Osteoblast (primary cell): ENCODE measurements at places on chromosomes 11 and 22. TPM values are rescaled to one million over a fixed set of nuclear protein-coding genes. Genes with fewer than 3 reads are reported as not detected.
A peak's percentile ranks its signal among the peaks of the same experiment; 100 is the strongest.

The OR6T1 gene
- total RNA-seq: not detected in 2 replicates

The SYT12 gene
- 4.0 and 4.1 TPM in 2 replicates for total RNA-seq

GRCh38 chr11:69811431-69811830, 7.8 kb downstream of the FGF3 start:
- peaks cover 24% of the 10 kb centered on the region for H3K27me3 ChIP-seq
- H3K27ac ChIP-seq: no peak overlapping the region
- H3K4me1 ChIP-seq: no peaks in the 10 kb centered on the region
- no peaks in the 10 kb centered on the region for H3K36me3 ChIP-seq

- H3K36me3 ChIP-seq: no peaks in the 10 kb centered on the region
- H3K27ac ChIP-seq: no peak overlapping the region
- peaks cover 4% of the 10 kb centered on the region for H3K4me1 ChIP-seq
- no peaks in the 10 kb centered on the region for H3K27me3 ChIP-seq
Observed at GRCh38 chr11:10878408-10879214, 20.8 kb upstream of the ZBED5 start.

DNA sequence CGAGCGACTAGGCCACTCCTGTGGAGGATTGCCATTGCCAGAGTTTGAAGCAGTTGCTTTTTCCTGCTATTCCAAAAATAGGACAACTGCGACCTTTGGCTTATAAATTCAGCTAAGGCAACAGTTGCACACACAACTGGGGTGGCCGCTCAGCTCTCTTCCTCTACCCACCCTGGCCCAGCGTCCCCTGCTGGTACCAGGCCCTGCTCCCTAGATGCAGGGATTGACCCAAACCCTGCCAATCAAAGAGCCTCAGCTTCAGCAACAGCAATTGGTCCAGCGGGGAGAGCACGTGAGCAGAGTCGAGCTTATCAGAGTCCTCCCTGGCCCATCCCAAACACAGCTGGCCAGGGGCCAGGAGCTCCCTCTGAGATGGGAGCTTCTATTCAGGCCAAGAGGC, 22.0 kb upstream of the CABP2 start:
- H3K4me3 ChIP-seq: no peak overlapping the region
- peak; percentile 29 for DNase-seq
- H3K36me3 ChIP-seq: no peaks in the 10 kb centered on the region

GRCh38 chr11:64729851-64730382, 6.9 kb upstream of the NRXN2 start:
- peaks cover 4% of the 10 kb centered on the region for H3K27me3 ChIP-seq
- no peaks in the 10 kb centered on the region for H3K4me1 ChIP-seq
- no peak overlapping the region for H3K4me3 ChIP-seq
- DNase-seq: no peak

- no peak for DNase-seq
- no peak overlapping the region for H3K4me3 ChIP-seq
- no peak overlapping the region for H3K27ac ChIP-seq
- no peaks in the 10 kb centered on the region for H3K36me3 ChIP-seq
- no peaks in the 10 kb centered on the region for H3K4me1 ChIP-seq
Observed at GRCh38 chr22:22773979-22774604, 113.5 kb upstream of the IGLL5 start.

DNA sequence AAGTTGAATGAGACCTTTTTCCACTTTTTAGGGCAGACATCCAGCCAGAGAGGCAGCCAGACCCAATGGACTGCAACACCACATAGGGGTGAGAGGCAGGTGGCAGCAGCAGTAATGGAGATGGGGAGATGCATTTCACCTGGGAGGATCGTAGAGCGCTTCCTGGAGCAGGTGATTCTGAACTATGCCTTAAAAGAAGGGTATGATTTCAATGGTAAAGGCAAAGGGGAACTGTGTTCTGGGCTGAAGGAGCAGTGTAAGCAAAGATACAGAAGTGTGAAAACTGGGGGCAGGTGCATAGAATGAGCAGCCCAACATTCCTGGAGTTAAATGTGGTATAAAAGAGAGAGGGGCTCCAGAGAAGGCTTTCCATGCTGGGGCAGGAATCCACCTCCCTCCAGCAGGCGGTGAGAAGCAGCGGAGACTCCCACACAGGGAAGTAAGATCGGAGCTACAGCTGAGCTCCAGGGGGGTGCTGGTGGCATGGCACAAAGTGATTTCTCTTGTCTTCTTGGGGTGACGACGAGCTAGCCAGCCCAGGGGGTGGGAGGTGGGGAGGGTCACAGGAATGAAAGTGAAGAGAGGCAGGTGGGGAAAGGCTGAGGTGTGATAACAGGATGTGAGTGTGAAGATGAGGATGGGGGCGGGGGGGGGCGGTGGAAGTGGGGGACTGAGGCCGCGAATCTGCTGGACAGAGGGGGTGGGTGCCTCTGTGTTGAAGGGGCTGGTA, 4.3 kb upstream of the SERHL2 start:
- H3K27ac ChIP-seq: no peak overlapping the region
- no peak overlapping the region for H3K4me3 ChIP-seq
- DNase-seq: peak; percentile 79
- no peaks in the 10 kb centered on the region for H3K36me3 ChIP-seq

DNA sequence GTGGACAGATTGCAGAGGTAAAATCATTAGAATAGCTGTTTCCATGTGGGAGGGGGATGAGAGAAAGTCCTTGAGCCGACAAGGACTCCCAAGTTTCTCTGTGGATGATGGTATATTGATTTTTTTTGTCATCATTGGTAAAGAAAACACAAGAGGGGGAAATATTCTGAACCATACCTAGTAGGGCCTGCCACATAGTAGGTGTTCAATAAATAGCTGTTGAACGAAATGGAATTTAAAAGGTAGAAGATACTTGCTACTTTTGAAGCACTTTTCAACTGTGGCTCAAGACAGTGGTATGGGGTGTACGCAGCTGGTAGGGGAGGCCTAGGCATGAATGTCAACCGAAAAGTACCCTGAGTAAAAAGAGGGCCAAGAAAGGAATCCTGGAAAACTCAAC, 2.1 kb downstream of the CAVIN3 start:
- peak; percentile 62 for DNase-seq
- peak overlapping the region; percentile 99 for H3K27ac ChIP-seq
- H3K27me3 ChIP-seq: no peaks in the 10 kb centered on the region
- H3K4me1 ChIP-seq: peaks cover 36% of the 10 kb centered on the region
- H3K4me3 ChIP-seq: peak overlapping the region; percentile 86

DNA sequence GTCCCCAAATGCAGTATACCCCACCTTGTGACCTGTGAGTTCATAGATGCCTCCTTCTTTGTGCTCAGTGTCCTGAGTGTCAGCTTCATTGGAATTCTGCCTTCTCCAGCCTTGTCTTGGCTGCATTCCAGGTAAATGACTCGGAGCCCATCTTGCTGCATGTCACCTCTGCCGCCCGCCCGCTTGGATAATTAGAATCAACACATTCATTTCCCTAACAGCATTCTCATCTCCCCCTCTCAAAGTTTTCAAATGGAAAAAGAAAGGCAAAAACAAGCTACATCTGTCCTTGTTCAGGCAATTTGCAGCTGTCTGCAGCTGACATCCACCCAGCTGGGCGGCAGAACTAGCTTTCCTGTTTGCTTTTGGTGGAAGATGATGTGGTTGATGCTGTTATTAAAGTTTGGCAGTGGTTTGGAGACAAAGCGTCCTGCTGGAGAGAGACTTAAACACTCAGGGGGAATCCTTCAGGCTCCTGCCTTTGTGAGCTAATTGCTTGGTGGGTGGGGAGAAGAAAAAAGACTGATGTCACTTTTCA, 198.8 kb upstream of the SEZ6L start:
- DNase-seq: no peak
- no peak overlapping the region for H3K4me3 ChIP-seq

The SAA4 gene
- total RNA-seq: not detected in 2 replicates

The SLC22A6 gene
- total RNA-seq: not detected in 2 replicates

- H3K4me1 ChIP-seq: peaks cover 6% of the 10 kb centered on the region
- no peak overlapping the region for H3K27ac ChIP-seq
- no peaks in the 10 kb centered on the region for H3K36me3 ChIP-seq
- no peak overlapping the region for H3K4me3 ChIP-seq
- peak; percentile 93 for DNase-seq
Observed at GRCh38 chr11:57370251-57370650, 10.7 kb downstream of the PRG3 start.

The PPFIBP2 gene
- 16.8 and 25.0 TPM in 2 replicates for total RNA-seq

GRCh38 chr11:111733611-111734088, 32.5 kb downstream of the PPP2R1B start:
- H3K4me3 ChIP-seq: no peak overlapping the region
- peaks cover 87% of the 10 kb centered on the region for H3K4me1 ChIP-seq
- no peaks in the 10 kb centered on the region for H3K27me3 ChIP-seq
- peak; percentile 62 for DNase-seq
- peak overlapping the region; percentile 100 for H3K27ac ChIP-seq

- no peaks in the 10 kb centered on the region for H3K27me3 ChIP-seq
- H3K4me1 ChIP-seq: no peaks in the 10 kb centered on the region
- H3K27ac ChIP-seq: no peak overlapping the region
- H3K36me3 ChIP-seq: no peaks in the 10 kb centered on the region
- no peak for DNase-seq
- no peak overlapping the region for H3K4me3 ChIP-seq
Observed at GRCh38 chr11:67002921-67003411, 20.0 kb upstream of the SYT12 start.

The SF3A1 gene
- total RNA-seq: 21.7 and 30.6 TPM in 2 replicates

DNA sequence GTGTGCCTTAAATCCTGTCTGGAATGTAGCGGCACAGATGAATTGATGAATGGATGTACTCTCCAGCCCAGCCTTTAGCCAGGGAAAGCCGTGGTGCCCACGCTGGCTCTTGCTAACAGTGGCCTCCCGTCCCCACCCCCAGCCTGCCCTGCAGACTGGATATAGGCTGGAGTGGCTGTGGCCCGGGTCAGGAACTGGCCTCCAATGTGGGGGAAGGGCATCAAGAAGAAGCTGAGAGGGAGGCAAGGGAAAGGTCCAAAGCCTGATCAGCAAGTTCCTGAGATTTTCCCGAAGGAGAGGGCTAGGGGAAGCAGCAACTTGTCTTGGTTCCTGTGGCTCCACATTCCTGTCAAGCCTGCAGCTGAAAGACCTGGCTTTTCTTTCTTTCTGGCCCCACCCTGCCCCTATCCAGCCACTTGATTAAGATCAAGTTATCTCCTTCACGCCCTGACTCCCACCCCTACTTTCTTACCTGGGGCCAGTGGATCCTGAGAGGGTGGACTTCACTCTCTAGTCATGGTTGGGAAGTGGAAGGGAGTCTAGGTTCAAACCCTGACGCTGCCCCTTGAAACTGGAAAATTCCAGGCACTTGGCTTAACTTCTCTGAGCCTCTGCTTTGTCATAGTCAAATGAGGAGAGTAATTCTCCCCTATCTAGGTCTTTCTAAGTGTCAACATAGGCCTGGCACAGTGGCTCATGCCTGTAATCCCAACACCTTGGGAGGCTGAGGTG, 11.0 kb upstream of the MICALL1 start:
- H3K4me3 ChIP-seq: no peak overlapping the region
- DNase-seq: peak; percentile 22
- H3K36me3 ChIP-seq: peaks cover 6% of the 10 kb centered on the region
- H3K27ac ChIP-seq: no peak overlapping the region
- H3K27me3 ChIP-seq: no peaks in the 10 kb centered on the region

DNA sequence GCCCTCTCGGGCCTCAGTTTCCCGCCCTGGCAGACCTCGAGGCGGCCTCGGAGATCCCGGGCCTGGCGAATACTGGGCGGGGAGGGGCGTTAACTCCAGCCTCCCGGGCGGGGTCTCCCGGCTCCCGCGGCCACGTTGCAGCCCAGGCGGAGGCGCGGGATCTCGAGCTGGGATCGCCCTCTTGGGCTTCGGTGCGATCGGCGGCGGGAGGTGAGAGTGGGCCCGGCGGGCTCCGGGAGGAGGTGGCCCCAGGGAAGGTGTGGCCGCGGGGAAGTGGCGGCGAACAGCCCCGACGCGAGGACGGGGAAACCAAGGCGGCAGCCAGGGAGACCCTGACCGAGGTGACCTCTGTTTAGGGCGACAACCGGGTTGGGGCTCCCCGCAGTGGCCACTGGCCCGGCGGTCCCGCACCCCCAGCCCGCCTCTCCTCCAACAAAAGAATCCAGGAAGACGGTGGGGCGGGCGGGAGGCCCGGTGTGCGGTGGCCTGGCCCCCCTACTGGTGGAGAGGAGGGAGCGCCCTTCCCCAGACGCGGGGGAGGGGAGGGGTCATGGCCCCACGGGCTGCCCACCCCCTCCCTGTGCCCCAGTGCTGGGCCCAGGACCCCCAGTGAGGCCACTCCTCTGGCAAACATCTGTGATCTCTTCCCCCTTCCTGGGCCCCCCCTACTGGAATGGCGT, at the start of gene PHETA2:
PHETA2 (plus strand) TSS at position 117 of the 680 bp plus-strand sequence. CDS start 3,046 bp downstream, outside the sequence.
- peaks cover 30% of the 10 kb centered on the region for H3K36me3 ChIP-seq
- peak within 1 kb of the TSS; percentile 84 for H3K27ac ChIP-seq
- H3K4me1 ChIP-seq: peaks cover 38% of the 10 kb centered on the region

DNA sequence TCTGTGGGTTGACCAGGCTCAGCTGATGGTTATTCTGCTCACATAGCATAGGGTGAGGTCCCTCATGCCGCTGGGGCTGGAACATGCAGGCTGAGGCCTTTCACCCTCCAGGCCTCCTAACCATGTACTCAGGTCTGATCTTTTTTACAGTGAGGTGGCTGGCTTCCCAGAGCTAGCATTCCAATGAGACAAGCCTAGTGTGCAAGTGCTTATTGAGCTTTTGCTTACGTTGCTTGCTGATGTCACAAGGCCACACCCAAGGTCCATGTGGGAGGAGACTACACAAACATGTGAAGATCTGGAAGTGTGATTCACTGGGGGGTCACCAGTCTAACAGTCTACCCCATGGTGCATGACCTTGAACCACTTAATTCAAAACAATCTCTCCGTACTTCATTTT, 33.9 kb downstream of the ISX start:
- no peaks in the 10 kb centered on the region for H3K27me3 ChIP-seq
- no peak for DNase-seq
- no peak overlapping the region for H3K4me3 ChIP-seq
- H3K36me3 ChIP-seq: no peaks in the 10 kb centered on the region
- no peaks in the 10 kb centered on the region for H3K4me1 ChIP-seq
- no peak overlapping the region for H3K27ac ChIP-seq

DNA sequence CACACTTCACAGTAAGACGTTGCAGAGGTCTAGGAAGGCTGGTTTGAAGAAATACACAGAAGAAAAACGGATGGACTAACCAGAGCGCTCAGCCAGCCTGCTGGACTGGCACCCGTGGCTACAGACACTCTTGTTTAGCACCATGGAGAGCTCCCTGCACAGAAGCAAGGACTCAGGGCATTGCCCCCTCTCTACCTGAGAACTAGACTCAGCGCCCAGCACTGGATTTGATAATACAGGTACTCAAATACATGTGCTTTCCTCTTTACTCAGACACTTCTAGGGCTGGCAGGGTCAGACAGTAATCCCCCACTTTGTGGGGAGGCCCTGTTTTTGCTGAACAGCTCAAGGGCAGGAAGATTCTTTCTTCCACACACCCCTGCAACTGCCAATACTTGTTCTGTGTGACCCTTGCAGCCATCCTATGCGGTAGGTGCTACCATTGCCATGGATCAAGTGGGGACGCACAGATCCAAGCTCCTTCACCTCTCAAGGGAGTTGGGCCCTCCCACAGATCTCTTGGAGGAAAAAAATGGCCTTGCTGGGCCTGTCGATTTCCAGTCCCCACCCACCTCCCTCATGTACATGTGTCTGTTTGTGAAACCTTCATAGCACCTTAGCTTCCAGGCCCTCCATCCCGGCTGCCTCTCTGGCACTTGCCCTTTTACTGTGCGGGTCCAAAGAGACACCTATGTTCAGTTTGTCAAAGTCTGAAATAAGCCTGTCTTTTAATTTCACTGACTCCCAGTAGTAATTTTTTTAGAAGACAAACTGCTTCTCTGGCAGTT, 5.1 kb upstream of the P2RX6 start:
- DNase-seq: no peak
- H3K4me3 ChIP-seq: no peak overlapping the region
- H3K36me3 ChIP-seq: no peaks in the 10 kb centered on the region
- no peaks in the 10 kb centered on the region for H3K27me3 ChIP-seq
- no peak overlapping the region for H3K27ac ChIP-seq
- H3K4me1 ChIP-seq: peaks cover 16% of the 10 kb centered on the region

GRCh38 chr22:29806196-29806595, 31.9 kb downstream of the ASCC2 start:
- H3K36me3 ChIP-seq: peaks cover 72% of the 10 kb centered on the region
- no peak for DNase-seq
- no peak overlapping the region for H3K4me3 ChIP-seq
- no peaks in the 10 kb centered on the region for H3K27me3 ChIP-seq
